ENCODE measurements at places on chromosomes 4 and X. TPM values are rescaled to one million over a fixed set of nuclear protein-coding genes. Genes with fewer than 3 reads are reported as not detected.

WWC2 gene
- total RNA-seq: 3.6 TPM

EDA2R gene
- 1.3 TPM for total RNA-seq

PARM1 gene
- total RNA-seq: not detected

PTCHD1 gene
- not detected for total RNA-seq

JADE3 gene
- total RNA-seq: 1.4 TPM

MAGEB3 gene
- total RNA-seq: not detected

CXorf66 gene
- not detected for total RNA-seq

WNK3 gene
- total RNA-seq: 0.46 TPM

GABRB1 gene
- not detected for total RNA-seq
